NCI-H2081 (cell line): ENCODE measurements at places on chromosomes 11 and 22.
A peak's percentile ranks its signal among the peaks of the same experiment; 100 is the strongest.

GRCh38 chr11:131146827-131147490 lies 223.5 kb upstream of the NTM start:
- no peak for DNase-seq

GRCh38 chr11:115267871-115268270 lies 236.3 kb downstream of the CADM1 start:
- no peak for DNase-seq

DNA sequence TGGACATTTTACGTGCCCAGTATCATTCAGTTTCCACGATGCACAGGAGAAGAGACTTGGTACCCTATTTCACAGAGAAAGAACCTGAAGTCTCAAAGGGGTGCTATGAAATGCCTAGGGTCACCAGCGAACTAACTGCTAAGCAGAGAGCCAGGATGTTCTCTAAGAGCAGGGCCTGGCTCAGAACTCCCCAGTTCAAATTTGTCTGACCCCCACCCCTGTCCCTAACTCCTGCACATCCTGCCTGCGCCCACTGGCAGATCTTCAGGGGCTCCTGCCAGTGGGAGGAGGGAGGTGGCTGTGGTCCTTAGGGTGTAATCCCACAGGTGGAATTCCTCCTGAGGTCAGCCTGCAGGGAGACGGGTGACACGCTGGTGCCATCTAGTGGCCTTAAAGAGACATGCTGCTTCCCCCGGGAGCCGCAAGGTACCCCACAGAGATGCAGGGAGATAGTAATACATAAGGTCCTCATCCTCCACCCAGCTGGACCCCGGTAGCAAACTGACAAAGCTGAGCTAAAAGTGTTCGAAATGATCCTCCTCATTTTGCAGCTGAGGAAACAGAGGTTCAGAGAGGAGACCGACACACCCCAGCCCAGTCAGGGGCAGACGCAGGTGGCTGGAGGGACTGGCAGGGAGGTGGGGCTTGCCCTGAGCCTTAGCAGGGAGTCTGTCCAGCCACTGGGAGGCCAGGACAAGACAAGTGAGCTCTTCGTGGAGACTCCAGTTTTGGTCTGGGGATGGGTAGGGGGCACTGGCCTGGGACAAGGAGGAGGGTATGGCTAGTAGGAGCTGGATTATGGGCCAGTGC lies 34.1 kb downstream of the MB start:
- peak; percentile 47 for DNase-seq

- no peak for DNase-seq
These were observed 85.3 kb downstream of the C11orf87 start for GRCh38 chr11:109507331-109507730.

GRCh38 chr11:122108192-122108799 lies 7.7 kb downstream of the BLID start:
- DNase-seq: peak; percentile 54

GRCh38 chr11:43576320-43576802 lies 104.2 kb upstream of the HSD17B12 start:
- no peak for DNase-seq

GRCh38 chr11:10529279-10529678 lies 11.7 kb downstream of the RNF141 start:
- no peak for DNase-seq

- no peak for DNase-seq
These were observed 14.1 kb downstream of the BIRC3 start for GRCh38 chr11:102331341-102331740.

DNA sequence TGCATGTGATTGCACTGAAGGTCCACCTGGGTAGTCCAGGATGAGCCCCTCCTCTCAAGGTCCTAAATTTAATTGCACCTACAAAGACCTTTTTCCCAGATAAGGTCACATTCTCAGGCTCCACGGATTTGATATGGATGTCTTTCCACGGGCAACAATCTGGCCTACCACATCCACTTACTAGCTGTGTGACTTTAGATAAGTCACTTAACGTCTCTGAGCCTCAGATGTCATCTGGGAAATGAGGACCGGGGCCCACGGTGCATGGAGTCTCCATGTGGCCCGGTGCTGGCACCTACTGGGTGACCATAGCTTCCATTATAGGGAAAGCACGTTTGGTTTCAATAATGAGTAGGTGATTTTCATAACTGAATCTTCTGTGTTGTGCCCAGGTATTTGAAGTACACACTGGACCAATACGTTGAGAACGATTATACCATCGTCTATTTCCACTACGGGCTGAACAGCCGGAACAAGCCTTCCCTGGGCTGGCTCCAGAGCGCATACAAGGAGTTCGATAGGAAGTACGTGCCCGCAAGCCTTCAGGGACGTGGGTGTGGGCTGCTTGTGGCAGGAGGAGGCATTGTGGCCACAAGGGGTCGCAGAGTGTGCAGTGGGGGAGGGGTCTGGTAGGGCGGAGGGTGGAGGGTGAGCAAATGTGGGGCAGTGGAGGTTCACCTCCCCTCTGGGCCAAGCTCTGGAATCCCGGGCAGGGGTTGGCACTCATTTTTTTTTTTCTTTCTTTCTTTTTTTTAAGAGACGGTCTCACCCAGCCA lies 55.7 kb downstream of the ARHGAP8 start:
- DNase-seq: no peak

- no peak for DNase-seq
These were observed 14.5 kb upstream of the DGKZ start for GRCh38 chr11:46332568-46333393.

DNA sequence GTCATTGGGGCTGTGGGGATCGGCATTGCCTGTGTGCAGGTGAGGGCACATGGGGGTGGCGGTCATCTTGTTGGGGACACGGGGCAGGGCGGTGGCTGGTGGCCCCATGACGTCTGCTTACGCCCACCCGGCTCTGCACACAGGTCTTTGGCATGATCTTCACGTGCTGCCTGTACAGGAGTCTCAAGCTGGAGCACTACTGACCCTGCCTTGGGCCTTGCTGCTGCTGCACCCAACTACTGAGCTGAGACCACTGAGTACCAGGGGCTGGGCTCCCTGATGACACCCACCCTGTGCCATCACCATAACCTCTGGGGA lies 4.4 kb downstream of the POLR2L start:
- no peak for DNase-seq

DNA sequence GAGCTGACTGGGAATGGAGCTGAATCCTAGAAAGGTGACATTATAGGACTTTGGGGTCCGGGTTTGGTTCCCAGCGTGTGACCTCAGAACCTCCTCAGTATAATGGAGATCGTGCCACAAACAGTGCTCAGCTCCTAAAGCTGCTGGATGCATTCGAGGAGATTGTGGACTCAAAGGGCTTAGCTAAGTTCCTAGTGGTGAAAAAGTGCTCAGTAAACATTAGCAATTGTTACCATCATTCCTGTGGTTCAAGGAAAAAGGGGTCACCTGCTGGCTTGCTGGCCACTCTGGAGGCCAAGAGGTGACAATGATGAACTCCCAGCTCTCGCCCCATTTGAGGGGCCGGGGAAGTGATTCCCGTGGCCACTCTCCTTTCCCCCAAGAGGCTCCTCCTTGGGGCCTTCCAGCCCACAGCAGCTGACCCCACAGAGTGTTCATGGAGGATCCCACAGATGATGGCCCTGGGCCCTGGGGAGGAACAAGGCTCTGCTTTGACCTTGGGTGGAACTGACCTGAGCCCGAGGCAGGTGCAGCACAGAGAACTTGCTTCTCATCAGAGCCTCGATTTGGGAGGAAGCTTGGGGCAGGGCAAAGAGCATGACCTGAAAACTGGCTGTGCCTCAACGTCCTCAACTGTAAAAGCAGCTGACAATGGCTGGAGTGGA lies 40.1 kb downstream of the TRIM29 start:
- DNase-seq: no peak

- DNase-seq: peak; percentile 69
These were observed 7.5 kb upstream of the MICAL3 start for GRCh38 chr22:18031695-18032454.

- DNase-seq: no peak
These were observed 773 bp downstream of the HRAS start for GRCh38 chr11:534396-535209.

- DNase-seq: no peak
These were observed 9.4 kb upstream of the PMM1 start for GRCh38 chr22:41598891-41599635.

DNA sequence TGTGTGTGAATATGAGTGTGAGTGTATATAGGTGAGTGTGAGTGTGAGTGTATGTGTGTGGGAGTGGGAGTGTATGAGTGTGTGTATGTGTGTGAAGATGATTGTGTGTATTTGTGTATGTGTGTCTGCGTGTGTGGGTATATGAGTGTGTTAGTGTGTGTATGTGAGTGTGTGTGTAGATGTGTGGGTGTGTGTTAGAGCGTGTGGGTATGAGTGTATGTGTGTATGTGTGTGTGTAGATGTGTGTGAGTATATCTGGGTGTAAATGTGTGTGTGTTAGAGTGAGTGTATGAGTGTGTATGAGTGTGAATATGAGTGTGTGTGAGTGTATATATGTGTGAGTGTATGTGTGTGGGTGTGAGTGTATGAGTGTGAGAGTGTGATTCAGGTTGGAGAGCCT lies 11.1 kb upstream of the LRRC10B start:
- DNase-seq: no peak

- DNase-seq: no peak
These were observed 935.8 kb upstream of the RAG2 start for GRCh38 chr11:37533830-37534229.

DNA sequence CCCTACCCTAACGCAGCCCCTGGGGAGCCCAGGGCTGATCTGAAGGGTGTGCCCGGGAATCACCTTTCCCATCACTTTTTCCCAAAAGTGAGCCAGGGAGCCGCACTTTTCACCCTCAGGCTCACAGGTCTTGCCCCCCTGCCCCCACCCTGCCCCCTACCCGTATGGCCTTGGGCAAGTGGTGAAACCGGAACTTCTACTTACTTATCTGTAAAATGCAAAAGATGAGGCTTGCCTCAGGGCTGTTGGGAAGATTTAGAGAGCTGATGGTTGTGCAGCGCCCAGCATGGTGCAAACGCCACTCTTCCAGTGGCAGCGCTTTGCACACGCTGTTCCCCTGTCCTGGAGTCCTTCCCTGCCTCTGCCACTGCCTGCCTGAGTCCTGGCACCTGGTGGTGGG lies 8.0 kb downstream of the SYT12 start:
- DNase-seq: no peak

- no peak for DNase-seq
These were observed 9.9 kb downstream of the SYT9 start for GRCh38 chr11:7261578-7261977.

GRCh38 chr11:40797981-40798380 lies 661.5 kb downstream of the LRRC4C start:
- DNase-seq: no peak

- no peak for DNase-seq
These were observed 102.5 kb downstream of the TIMP3 start for GRCh38 chr22:32904044-32904443.

GRCh38 chr11:32432565-32432964 lies 2.8 kb downstream of the WT1 start:
- no peak for DNase-seq

DNA sequence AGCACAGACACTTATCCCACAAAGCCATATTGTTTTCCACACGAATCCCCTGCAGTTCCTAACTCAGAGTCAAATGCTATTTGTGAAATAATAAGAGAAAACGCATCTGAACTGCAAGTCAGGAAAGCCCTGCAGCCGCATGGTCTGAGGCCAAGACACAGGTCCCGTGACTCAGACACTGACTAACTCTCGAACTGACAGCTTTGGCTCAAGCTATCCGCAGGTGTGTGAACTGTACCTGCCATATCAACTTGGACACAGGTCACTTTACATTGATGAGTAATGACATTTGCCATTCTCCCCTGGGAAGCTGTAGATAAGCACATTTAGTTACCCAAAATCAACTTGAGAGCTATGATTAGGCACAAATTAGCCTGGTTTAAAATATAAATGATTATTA lies 34.9 kb upstream of the NFRKB start:
- no peak for DNase-seq

- DNase-seq: no peak
These were observed 21.6 kb upstream of the EP300 start for GRCh38 chr22:41070665-41071331.

DNA sequence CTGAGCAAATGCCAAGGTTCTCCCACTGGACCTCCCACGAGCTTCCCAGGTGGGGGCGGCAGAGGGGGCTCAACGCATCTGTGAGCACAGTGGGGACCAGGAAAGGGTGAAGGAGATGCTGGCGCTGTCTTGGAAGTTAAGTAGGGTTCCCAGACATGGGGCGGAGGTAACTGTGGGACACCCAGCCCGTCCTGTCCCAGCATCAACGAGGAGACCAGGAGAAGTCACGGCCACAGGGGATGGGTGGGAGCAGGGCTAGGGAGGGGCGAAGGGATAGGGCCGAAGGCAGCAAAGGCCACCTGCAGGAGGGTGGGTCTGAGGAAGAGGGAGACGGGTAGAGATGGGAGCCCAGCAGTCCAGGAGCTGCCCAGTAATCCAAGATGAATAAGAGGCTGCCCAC lies 70.4 kb downstream of the PHF21B start:
- DNase-seq: no peak

- DNase-seq: no peak
These were observed 12.3 kb downstream of the MPEG1 start for GRCh38 chr11:59200423-59200746.

- no peak for DNase-seq
These were observed 126.2 kb downstream of the KCNQ1 start for GRCh38 chr11:2570841-2571597.

GRCh38 chr11:44029977-44030911 lies 17.5 kb upstream of the ACCSL start:
- no peak for DNase-seq

DNA sequence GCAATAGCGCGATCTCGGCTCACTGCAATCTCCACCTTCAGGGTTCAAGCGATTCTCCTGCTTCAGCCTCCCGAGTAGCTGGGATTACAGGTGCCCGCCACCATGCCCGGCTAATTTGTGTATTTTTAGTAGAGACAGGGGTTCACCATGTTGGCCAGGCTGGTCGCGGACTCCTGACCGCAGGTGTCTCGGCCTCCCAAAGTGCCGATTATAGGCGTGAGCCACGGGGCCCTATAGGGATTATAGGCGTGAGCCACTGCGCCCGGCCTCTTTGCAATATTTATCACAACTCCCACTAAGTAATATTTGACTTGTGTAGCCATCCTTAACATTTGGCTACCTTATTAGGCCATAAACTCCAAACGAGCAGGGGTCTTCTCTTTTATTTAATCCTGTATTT lies 879 bp upstream of the CUL5 start:
- no peak for DNase-seq

GRCh38 chr22:40511604-40512003 lies 124.9 kb downstream of the MRTFA start:
- no peak for DNase-seq

DNA sequence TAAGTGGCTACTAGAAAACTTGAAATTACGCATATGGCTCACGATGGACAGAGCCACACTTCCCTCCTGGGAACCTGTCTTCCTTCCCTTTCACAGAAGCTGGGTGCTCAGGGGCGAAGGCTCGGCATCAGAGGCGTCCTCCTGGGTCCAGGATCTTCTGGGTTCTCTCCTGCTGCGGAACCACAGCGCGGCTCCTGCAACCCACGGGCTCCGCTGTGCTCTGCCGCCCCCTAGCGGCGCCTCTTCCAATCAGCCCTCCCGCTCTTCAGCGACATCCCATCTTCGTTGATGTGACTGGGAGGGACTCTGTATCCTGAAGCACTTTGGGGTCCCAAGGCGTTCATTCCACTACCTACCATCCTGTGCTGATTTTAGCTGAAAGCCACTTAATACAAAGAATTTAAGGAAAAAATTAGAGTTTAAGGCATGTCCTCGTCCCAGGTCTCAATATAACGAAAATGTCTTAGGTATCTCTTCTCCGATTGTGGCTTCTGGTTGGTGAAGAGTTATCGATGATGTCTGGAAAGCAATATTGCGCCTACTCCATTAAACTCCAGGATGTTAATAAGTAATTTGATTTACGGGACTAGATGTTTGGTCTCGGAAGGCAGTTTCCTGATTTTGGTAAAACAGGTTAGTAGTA lies 14.8 kb upstream of the RPS3 start:
- peak; percentile 37 for DNase-seq
